Right atrium auricular region (tissue), 2 donors: ENCODE measurements at places on chromosomes 12 and 14. TPM values are rescaled to one million over a fixed set of nuclear protein-coding genes. Genes with fewer than 3 reads are reported as not detected.

- H3K27ac ChIP-seq, result no peak overlapping the region
- no peaks in the 10 kb centered on the region for H3K27me3 ChIP-seq
These were observed 158.7 kb downstream of the EGLN3 start for GRCh38 chr14:33792009-33792719.

DNA sequence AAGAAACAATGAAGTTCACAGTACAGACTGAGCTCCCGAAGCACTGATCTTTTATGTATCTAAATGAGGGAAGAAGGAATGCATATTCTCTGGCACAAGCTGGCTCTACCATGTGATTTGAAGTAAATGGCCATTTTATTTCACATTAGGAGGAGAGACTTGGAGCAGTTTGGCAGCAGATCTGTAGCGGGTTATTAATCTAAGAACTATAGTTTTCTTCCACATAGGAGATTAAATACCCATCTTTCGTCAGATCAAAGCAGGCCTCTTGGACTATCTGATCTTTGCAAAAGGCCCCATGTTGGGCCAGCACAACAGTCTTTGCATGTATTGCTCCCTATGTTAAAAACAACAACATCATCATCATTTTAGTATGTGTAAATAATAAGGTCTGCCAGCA, 477.8 kb downstream of the ZFP36L1 start:
- no peaks in the 10 kb centered on the region for H3K36me3 ChIP-seq
- H3K27me3 ChIP-seq, result no peaks in the 10 kb centered on the region
- peaks cover 4% of the 10 kb centered on the region for H3K4me1 ChIP-seq
- no peak for DNase-seq

GRCh38 chr12:42118136-42118879, 26.4 kb downstream of the GXYLT1 start:
- no peaks in the 10 kb centered on the region for H3K4me1 ChIP-seq
- H3K27ac ChIP-seq, result no peak overlapping the region
- H3K36me3 ChIP-seq, result no peaks in the 10 kb centered on the region
- DNase-seq, result no peak

Gene ACRBP
- total RNA-seq, result 0.43 TPM

Gene IL26
- total RNA-seq, result not detected

Gene TAS2R9
- not detected for total RNA-seq

Gene IGF1
- 26.1 TPM for total RNA-seq
